Tongue (tissue), 3 donors: ENCODE measurements at places on chromosomes 4 and X. TPM values are rescaled to one million over a fixed set of nuclear protein-coding genes. Genes with fewer than 3 reads are reported as not detected.

RADX gene
- total RNA-seq: 4.0 TPM

- DNase-seq: no peak
These were observed 144.6 kb upstream of the KCNIP4 start for GRCh38 chr4:22093126-22093525.

BDH2 gene
- total RNA-seq: 46.7 TPM

- DNase-seq: no peak
These were observed 50.4 kb upstream of the KDR start for GRCh38 chr4:55175779-55176231.
